ENCODE measurements at places on chromosomes 12 and 14.

GRCh38 chr12:130462558-130463274, 125.0 kb downstream of the PIWIL1 start:
- DNase-seq = no peak

DNA sequence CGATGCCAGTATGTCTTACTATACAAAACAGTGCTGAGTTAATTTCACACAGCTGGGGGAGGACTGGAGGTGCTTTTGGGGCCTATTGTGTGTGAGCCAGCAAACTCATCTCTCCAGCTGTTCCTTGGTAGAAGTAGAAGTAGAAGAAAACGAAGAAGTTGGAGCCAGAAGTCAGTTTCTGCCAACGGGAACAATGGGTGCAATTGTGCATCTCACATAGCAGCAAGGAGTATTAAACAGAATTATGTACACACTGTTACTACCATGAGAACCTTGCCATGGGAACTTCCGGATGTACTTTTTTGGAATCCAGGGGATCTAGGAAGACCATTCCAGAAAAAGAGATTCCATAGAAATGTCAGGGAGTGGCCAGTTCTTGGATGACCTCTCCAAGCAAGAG, 88.6 kb downstream of the VCPKMT start:
- no peak for DNase-seq

- DNase-seq = no peak
Measured at GRCh38 chr12:116043659-116044535, 233.6 kb downstream of the MED13L start.

DNA sequence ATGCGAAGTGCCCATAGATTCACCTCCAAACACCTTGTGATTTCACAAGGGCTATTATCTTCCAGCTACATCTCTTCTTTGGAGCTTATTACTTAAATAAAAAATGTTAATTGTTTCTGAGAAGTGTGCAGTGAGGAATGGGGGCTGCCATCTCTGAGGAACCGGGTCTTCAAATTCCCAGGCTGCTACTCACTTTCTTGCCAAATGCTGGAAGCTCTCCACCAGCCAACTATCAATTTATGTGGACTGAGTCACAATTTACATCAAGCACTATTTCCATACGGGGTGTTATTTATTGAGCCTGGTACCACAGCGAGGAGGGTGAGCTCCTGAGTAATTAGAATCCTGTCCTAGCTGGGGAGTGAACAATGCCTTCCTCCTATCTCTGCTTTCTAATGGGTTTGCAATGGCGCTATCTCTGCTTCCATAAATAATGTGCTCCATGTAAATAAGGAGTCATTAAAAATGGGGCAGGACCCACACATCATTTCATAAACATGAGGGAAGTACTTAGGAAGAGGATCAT, 898.3 kb downstream of the VRK1 start:
- DNase-seq = peak; percentile 72

GRCh38 chr14:94174604-94175010, 485 bp downstream of the PPP4R4 start:
- no peak for DNase-seq

DNA sequence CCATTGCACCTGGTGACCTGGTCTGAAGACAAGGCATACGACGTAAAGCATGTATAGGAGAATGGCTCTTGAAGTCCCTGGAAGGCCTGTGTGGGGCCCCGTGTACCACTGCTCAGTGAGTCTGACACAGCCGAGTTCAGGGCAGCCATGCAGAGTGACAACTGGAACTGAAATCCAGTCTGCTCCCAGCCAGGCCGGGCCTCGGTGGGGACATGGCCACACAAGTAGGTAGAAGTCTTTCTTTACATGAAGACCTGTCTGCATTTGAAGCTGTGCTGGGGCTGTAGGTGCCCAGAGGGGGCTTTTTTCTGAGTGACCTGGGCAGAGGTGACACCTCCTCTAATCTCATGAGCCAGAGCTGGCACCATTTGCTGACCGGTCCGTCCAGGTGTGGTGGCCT, 35.7 kb downstream of the ADGRD1 start:
- no peak for DNase-seq

DNA sequence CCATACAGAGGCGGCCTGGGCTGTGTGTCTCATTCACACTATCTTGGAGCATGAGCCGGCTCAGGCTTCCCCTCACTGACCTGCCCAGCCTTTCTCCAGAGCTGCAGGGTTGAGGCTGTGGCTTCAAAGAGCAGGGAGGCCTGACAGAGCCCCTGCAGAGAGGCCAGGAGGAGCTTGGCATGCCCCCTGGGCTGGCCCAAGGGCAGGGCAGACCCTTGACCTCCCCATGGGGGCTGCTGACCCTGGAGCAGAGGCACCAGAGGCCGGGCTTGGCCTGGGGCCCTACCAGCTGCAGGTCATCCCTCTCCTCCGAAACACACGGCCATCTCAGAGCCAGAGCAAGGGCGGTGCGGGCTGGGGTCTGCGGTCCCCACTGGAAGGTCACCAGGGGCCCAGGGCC, 46.6 kb upstream of the FZD10 start:
- no peak for DNase-seq

- DNase-seq = no peak
Measured at GRCh38 chr12:132807295-132808092, 21.2 kb downstream of the GOLGA3 start.

DNA sequence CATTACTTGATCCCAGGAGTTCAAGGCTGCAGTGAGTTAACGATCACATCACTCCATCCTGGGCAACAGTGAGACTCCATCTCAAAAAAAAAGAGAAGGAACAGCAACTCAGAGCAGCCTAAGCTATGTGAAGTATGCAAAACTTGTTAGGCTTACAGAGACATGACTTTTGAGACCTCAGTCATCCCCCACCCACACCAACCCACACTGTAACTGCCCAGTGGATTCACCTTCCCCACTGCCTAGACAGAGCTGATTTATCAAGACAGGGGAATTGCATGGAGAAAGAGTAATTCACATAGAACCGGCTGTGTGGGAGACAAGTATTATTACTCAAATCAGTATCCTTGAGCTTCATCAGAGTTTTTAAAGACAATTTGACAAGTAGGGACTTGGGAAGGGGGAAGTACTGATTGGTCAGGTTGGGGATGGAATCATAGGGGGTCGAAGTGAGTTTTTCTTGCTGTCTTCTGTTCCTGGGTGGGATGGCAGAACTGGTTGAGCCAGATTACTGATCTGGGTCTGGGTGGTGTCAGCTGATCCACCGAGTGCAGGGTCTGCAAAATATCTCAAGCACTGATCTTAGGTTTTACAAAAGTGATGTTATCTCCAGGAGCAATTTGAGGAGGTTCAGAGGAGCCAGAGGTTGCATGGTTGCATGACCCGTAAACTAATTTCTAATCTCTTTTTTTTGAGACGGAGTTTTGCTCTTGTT, 6.2 kb upstream of the WDR89 start:
- DNase-seq = no peak

DNA sequence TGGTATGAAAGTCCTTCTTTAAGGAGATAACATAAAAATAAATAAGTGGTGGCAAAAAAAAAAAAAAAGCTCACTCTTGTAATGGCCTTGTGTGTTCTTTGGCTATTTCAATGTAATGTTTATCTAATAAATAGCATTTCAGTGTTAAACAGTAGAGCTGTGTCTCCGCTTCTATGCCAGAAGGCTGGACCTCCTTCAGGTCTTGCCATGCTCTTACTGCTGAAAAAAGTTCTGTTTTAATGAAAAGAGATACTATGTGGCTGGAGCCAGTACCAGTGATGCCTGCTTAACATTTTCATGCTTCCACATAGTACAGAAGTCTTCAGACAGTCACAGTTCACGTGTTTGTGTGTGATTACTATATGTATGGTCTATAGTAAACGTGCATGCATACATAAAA, 74.1 kb upstream of the PRICKLE1 start:
- DNase-seq = no peak

- DNase-seq = no peak
Measured at GRCh38 chr12:62854024-62854423, 80.9 kb downstream of the PPM1H start.

All from fibroblast of skin of right quadriceps (primary cell).